Stimulated activated CD4-positive, alpha-beta T cell treated with anti-CD3 and anti-CD28 coated beads, Interleukin-2, amount 100 ng/mL, for 48 hours (primary cell): ENCODE measurements at places on chromosomes 1 and 21.

DNA sequence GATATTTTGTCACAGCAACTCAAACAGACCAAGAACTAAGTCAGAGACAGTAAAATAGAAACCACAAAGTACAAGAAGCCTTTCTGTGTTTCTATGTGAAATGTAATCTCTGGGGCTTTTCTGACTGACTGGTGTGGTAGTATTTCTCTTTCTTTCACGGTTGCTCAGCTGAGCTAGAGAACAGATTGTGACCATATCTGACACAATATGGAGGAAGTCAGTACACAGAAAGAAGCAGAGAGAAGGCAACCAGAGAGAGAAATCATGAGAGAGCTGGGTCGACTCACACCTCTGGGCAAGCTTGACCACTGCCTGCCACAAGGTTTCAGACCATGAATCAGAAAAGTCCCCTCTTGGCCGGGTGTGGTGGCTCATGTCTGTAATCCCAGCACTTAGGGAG lies 208.9 kb upstream of the GREM2 start:
- no peak for DNase-seq

DNA sequence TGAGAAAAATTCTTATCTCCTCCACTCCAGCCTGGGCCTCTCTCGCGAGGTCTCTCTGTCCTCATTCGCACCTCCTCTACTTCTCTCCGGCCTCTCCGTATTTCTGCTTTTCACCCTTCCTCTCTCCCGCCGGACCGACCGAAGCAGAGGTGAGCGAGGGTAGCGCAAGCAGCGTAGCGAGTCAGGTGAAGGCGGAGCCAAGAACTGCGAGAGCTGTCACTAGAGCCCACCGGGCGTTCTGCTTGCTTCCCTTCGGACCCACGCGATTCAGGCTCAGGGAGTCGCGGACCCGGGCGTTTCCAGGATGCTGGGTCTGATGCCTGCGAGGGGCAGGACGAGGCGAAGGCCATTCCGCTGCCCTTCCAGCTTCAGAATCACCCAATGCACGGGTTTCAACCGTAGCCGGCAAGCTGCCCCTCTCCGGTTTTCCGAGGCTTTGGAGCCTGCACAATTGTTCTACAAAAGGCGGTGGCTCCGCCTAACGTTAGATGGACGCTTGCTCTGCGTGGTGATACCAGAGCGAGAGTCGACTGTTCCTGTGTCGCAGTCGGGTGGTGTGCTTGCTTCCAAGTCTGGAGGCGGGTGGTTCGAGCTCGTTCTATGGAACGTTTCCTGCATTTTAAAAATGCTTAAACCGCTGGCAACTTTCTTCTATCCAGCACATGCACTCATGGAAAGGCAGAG lies 310.2 kb downstream of the FAM72C start:
- DNase-seq = no peak

- DNase-seq = no peak
Measured at GRCh38 chr1:183953031-183953430, 84.5 kb downstream of the COLGALT2 start.

GRCh38 chr1:54854381-54855020 lies 32.5 kb downstream of the DHCR24 start:
- DNase-seq = no peak

DNA sequence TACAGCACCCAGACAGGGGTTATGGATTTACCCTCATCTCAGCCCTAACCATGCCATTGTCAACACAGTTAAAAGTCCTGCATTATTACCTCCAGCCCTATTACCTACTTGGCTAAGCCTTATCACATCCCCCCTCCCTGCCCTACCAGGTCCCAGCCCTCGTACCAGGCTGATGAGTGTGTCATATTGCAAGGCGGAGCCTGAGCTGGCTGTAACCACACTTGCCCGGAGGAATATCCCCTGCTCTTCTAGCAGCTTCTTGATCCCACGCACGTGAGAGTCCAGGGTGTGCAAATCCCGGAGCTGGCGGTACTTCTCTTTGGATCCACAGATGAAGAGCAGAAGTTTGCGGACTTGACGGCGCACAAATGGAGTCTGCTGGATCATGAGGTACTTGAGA lies 87.4 kb downstream of the UBR4 start:
- DNase-seq = no peak
